ENCODE measurements at places on chromosomes 4 and X. TPM values are rescaled to one million over a fixed set of nuclear protein-coding genes. Genes with fewer than 3 reads are reported as not detected.

Gene DUX4
- total RNA-seq: not detected

Gene CTAG1A
- not detected for total RNA-seq

Gene SSX4
- total RNA-seq: not detected

Gene F8A3
- 0.53 TPM for total RNA-seq

Gene G6PD
- total RNA-seq: 1,336 TPM

Gene UGT8
- 0.12 TPM for total RNA-seq

Gene SPOCK3
- total RNA-seq: 0.20 TPM

Gene MAGEA11
- total RNA-seq: not detected

Gene IL21
- total RNA-seq: not detected

Gene MUC7
- not detected for total RNA-seq

Gene H2BW2
- total RNA-seq: not detected

Gene MGAT4D
- not detected for total RNA-seq

Gene PPEF1
- 0.89 TPM for total RNA-seq

Gene TASL
- not detected for total RNA-seq

Gene GAGE12D
- not detected for total RNA-seq

Gene P2RY10
- not detected for total RNA-seq

Gene RRH
- 0.10 TPM for total RNA-seq

Gene DLG3
- total RNA-seq: 6.4 TPM

Gene SPANXC
- not detected for total RNA-seq

Gene CT45A7
- not detected for total RNA-seq

Gene SSX1
- not detected for total RNA-seq

Gene ASB12
- total RNA-seq: not detected

Gene JCHAIN
- total RNA-seq: 0.20 TPM

Gene SMIM43
- 0.21 TPM for total RNA-seq

Gene GAGE13
- not detected for total RNA-seq

Gene BMX
- total RNA-seq: not detected

Gene RNF150
- 0.25 TPM for total RNA-seq
